GM12865 (cell line): ENCODE measurements at places on chromosomes 6 and 20.
A peak's percentile ranks its signal among the peaks of the same experiment; 100 is the strongest.

DNA sequence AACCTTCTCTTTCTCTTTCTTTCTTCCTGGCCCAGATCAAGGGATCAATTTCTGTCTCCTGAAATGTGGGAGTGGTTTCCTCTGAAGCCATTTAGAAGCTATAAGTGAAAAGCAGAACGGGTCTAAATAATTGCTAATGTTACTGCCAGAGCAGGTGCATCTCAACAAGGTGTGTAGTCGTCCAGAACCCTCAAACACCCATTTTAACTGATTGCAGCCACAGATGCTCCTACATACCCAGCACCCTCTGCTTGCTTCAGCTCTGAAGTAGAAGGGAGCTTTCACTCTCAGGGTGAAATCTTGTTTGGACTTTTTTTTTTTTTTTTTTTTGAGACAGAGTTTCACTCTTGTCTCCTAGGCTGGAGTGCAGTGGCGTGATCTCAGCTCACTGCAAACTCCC lies 592.1 kb upstream of the ARID1B start:
- no peak for DNase-seq

DNA sequence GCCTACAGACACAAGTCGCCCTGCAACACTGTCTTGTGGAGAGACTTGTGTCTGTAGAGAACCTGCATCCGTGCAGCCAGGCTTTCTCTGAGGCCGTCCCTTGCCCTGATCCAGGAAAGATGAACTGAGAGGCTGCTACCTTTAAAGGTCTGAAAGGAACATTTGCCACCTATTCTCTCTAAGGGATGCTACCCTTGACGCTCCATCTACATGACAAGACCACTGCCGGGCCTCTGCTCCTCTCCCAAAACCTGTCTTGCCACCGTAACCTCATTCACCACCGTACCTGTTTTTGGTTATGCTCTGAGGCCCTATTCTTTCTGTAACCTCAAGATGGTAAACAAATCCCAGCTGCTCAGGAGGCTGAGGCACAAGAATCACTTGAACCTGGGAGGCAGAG lies 73.9 kb downstream of the FOXF2 start:
- DNase-seq, result no peak

- no peak for DNase-seq
Measured at GRCh38 chr6:4129446-4129845, 5.9 kb downstream of the ECI2 start.

DNA sequence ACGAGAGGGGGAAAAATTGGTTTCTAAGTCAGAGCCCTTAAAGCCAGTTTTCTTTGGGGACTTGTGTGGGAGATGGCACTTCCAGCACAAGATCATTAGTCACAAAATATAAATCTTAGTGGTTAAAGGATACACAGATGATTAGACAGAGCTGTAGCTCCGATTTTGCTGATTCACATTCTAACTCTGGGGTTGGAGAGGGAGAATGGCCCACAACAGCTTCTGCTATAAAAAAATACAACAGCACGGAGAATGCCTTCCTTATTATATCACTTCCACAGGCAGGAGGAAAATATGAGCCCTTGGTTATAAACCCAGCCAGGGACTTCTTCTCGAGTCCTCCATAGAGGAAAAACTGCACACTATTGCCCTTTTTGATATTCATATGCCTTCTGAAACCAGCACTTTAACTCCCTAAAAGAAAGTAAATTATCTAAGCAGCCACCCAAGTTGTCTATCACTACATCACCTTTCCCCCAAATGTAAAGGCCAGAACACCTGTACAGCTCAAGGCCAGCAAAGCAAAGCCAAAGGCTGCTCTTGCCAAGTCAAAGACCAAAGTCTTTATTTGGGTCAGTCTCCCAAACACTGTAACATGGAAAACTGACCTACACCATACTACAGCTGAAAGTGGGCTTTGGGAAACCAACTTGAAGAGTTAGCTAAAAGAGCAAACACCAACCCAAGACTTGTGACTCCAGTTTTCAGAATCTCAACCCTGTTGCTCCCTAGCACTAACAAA lies 10.4 kb downstream of the MRPL14 start:
- no peak for DNase-seq

- no peak for DNase-seq
Measured at GRCh38 chr6:137089305-137089704, 44.5 kb upstream of the IL20RA start.

DNA sequence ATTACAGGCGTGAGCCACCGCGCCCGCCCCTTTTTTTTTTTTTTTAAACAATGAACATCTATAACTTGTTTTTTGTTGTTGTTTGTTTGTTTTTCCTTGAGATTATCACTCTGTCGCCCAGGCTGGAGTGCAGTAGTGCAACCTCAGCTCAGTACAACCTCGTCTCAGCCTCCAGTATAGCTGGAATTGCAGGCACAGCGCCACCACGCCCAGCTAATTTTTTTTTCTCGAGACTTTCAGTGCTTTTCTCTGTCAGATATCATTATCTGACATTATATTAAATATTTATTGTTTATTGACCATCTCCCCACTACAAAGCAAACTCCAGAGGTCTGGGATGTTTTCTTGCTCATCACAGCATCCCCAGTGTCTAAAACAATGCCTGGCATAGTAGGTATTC lies 2.3 kb upstream of the DLK2 start:
- no peak for DNase-seq

DNA sequence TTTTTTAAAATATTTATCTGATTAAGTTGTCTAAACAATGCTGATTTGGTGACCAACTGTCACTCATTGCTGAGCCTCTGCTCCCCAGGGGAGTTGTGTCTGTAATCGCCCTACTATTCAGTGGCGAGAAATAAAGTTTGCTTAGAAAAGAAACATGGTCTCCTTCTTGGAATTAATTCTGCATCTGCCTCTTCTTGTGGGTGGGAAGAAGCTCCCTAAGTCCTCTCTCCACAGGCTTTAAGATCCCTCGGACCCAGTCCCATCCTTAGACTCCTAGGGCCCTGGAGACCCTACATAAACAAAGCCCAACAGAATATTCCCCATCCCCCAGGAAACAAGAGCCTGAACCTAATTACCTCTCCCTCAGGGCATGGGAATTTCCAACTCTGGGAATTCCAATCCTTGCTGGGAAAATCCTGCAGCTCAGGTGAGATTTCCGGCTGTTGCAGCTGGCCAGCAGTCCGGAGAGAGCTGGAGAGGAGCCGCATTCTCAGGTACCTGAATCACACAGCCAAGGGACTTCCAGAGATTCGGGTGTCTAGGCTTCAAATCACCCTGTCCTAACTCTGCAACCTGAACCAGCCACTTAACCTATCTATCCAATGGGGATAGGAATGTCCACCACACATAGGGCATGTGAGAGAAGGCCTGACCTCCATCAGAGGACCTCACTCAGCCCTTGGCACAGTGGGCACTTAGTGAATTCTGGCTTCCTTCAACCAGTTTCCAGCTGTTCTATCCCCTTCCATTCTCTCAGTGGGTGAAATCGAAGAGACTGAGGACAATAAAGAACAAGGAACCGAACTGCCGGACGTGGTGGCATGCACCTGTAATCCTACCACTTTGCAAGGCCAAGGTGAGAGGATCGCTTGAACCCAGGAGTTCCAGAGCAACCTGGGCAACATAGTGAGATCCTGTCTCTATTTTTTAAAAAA lies 3.1 kb downstream of the TNF start:
- peak; percentile 24 for DNase-seq

DNA sequence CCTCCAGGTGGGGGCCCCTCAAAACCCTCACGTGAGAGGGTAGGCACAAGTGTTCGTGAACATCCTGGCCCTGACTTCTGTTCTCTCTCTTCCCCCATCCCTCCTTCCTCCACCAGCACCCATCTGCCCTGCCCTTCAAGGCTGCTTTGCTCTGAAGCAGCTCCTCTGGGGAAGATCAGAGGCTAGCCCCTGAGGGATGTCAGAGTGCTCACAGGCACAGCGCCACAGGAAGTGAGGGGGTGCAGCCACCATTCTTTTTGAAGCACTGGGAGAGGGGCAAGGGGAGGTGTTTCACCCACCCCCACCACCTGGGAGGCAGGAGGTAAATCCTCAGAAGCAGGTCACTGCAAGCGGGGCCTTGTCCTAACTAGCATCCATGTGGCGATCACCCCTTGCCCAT lies 11.4 kb downstream of the MOCS1 start:
- no peak for DNase-seq

GRCh38 chr20:31662372-31662854 lies 24.7 kb downstream of the COX4I2 start:
- DNase-seq, result no peak

DNA sequence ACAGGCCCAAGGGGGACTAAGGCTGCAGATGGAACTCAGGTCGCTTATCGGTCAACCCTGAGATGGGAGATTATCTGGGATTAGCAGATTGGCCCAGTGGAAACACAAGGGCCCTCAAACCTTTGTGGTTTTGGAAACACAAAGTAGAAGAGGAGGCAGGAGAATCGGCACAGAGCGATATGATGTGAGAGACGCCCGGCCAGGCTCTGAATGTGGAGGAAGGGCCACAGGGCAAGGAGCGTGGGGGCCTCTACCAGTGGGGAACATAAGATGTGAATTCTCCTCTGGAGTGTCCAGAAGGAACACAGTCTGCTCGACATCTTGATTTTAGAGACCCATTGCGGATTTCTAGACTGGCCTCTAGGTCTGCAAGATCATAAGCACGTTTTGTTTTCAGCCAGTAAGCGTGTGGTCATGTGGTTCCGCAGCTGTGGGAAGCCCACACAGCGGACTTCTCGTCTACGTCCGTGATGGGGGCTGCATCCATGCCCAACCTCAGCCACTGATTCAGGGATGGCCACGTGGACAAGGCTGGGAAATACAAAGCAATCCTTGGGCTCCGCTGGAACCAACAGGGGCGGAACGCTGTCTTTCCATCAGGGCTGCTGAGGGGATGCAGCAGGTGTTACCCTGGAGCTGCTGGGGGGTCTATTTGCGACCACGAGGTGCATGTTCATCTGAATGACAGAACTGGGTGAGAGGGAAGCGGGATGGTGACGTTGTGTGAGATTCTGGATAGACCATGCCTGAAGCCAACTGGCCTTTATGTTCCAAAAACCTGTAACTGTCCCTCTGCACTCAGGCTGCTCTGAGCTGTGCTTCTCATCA lies 127.6 kb upstream of the PMEPA1 start:
- DNase-seq, result no peak

DNA sequence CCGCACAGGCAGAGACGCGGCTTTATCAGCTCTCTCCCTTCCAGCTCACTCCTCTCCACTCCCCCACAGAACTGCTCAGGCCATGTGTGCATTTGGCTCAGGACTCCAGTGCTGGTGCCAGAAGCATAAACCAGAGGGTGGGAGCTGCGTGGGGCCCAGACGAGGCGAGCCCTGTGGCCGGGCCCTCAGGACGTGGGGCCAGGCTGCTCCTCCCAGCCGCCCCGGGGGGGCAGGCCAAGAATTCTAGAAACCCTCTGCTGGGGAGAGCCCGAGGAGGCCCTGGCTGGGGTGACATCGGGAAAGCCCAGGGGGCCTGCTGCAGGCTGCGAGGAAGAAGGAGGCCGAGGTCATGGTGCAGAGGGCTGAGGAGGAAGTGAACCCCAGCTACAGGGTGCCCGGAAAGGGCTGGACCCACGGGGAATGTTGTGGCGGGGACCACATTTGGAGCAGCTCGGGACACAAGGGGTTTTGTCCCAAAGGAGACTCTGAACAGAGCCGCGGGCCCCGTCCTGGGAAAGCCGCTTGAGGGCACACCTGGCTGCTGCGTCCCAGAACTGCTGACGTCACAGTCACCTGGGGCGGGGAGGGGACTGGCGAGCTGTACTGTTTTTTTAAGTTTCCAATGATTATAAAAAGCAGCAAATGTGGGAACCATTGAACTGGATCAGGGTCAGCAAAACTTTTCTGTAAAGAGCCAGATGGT lies 107.1 kb downstream of the BANF2 start:
- DNase-seq, result no peak

DNA sequence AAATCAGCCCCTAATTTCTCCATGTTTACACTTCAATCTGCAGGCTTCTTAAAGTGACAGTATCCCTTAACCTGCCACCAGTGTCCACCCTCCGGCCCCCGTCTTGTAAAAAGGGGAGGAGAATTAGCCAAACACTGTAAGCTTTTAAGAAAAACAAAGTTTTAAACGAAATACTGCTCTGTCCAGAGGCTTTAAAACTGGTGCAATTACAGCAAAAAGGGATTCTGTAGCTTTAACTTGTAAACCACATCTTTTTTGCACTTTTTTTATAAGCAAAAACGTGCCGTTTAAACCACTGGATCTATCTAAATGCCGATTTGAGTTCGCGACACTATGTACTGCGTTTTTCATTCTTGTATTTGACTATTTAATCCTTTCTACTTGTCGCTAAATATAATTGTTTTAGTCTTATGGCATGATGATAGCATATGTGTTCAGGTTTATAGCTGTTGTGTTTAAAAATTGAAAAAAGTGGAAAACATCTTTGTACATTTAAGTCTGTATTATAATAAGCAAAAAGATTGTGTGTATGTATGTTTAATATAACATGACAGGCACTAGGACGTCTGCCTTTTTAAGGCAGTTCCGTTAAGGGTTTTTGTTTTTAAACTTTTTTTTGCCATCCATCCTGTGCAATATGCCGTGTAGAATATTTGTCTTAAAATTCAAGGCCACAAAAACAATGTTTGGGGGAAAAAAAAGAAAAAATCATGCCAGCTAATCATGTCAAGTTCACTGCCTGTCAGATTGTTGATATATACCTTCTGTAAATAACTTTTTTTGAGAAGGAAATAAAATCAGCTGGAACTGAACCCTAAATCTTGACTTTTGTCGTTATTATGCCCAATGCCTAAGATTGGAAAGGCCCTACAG lies 4.5 kb downstream of the SOX4 start:
- DNase-seq, result peak; percentile 42

- no peak for DNase-seq
Measured at GRCh38 chr6:162733489-162733888, 5.7 kb downstream of the PACRG start.

GRCh38 chr6:117288083-117288715 lies 22.8 kb downstream of the VGLL2 start:
- DNase-seq, result no peak

DNA sequence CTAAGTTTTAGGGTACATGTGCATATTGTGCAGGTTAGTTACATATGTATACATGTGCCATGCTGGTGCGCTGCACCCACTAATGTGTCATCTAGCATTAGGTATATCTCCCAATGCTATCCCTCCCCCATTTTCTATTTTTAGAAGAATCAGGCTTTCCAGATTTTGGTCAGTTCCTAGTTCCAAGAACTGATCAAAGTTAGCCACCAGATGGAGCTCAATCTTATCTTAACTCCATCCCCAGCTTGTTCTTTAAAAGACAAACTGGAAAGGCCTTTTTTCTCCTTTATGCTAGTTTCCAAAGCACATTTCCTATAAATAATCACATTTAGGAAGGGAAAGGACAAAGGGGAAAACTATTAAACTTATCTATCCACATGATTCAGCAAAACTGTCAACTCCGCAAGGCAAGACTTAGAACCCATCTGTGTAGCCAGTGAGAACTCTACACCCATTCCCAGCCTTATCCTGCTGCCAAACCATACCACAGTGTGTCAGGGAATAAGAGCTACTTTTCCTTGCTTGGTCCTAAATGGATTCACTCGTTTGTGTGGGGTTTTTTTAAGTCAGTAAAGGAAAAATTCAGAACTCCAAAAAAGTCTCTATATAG lies 22.8 kb upstream of the KHDC1 start:
- peak; percentile 33 for DNase-seq

DNA sequence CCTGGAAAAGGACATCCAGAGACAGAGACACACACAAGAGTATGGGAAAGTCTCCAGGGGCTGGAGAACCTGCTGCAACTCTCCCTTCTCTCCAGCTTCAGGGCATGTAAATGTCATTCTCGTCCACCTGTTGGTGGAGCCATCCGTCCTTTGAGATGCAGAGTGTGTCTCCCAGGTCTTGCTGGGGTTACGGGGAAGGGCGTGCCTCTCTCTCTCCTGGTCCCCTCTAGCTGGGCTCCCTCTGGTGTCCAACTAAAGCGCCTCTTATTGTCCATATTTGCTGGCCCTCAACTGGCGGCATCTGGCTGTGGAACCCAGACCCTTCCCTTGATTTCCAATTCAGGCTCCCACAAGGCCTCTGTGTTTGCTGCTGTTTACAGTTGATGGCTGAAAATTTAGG lies 244.1 kb downstream of the BMP7 start:
- no peak for DNase-seq
